Glutamatergic neuron (in vitro differentiated cells): ENCODE measurements at places on chromosomes 11 and 22. TPM values are rescaled to one million over a fixed set of nuclear protein-coding genes. Genes with fewer than 3 reads are reported as not detected.

GRCh38 chr22:29587938-29588699 is 7.2 kb upstream of the NIPSNAP1 start:
- H3K27me3 ChIP-seq = peaks cover 1% of the 10 kb centered on the region
- H3K36me3 ChIP-seq = no peaks in the 10 kb centered on the region
- no peak for DNase-seq
- H3K27ac ChIP-seq = no peak overlapping the region
- H3K4me1 ChIP-seq = no peaks in the 10 kb centered on the region
- no peak overlapping the region for H3K4me3 ChIP-seq

DNA sequence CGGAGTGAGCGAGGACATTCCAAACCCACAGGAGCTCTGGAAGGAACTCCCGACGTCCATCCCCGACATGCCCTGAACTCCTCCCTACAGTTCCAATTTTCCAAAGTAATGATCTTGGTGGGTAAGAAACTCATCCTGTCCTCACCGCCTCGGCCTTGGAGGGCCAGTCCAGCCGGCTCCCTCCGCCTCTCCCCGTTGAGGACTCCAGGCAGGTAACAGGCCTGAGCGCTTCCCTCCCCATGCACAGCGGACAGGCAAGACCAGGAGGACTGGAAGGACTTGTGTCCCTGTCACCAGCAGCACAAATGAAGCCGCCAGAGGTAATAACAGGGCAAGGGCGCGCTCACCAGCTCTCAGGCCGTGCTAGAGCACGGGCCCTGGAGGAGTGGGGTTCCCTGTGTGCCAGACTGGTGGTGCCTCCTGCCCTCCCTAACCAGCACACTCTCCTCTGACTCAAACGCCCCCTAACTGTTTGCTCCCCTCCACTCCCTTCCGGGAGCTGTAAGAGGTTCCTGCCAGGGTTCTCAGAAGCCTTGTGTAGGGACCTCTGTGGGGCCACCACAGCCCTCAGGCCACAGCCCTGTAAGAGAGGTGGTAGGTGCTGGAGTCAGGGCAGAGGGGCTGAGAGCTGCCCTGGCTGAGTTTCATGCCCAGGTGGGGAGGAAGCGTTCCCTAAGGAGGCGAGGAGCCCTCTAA is 17.1 kb downstream of the OVOL1 start:
- no peak overlapping the region for H3K27ac ChIP-seq
- no peaks in the 10 kb centered on the region for H3K36me3 ChIP-seq
- H3K4me3 ChIP-seq = no peak overlapping the region
- H3K4me1 ChIP-seq = no peaks in the 10 kb centered on the region
- no peak for DNase-seq
- H3K27me3 ChIP-seq = peaks cover 4% of the 10 kb centered on the region

Gene PRR33
- not detected for total RNA-seq

DNA sequence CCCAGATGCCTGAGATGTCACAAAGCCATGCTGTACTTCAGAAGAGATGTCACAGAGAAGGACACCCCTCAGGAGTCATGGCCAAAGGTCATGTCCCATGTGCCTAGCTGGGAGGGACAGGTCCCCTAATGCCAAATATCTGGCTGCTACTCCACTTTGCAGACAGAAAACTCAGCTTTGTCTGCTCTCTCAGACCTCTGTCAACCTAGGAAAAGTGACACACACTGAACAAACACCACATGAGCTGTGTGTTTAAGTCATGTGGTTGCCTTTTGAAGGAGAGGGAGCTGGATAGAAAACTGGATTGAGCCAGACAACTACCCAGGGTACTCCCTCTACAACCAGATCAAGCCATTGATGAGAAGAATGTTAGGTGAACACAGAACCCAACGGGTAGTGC is 3.5 kb downstream of the TRIM66 start:
- H3K4me3 ChIP-seq = no peak overlapping the region
- H3K27me3 ChIP-seq = peaks cover 5% of the 10 kb centered on the region
- H3K36me3 ChIP-seq = no peaks in the 10 kb centered on the region
- DNase-seq = no peak
- H3K4me1 ChIP-seq = peaks cover 3% of the 10 kb centered on the region
- no peak overlapping the region for H3K27ac ChIP-seq

Gene MIOX
- 4.0 TPM for total RNA-seq

Gene PLEKHB1
- total RNA-seq = 4.8 TPM

Gene ABTB2
- 9.3 TPM for total RNA-seq

DNA sequence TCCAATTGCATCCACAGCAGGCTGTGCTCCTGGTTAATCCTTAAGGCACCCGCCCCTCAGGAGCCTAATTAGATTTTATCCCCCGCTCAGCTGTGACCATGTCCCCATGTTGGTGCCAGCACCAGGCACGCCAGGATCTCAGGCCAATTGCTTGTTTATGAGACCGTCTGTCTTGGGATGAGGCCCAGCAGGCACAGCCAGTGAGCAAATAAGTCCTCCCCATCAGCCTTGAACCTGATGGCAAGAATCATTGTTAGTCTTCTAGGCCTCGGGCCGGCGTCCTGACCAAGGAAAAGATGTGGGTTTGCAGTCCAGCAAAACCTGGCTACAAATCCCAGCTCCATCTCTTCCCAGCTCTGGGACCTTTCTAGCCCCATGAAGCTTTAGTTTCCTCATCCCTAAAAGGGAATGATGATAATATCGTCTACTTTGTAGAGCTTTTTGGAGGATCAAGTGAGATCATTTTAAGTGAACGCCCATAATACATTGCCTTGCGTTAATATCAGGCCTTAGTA is 57.3 kb downstream of the TP53I11 start:
- H3K4me1 ChIP-seq = peaks cover 48% of the 10 kb centered on the region
- peaks cover 11% of the 10 kb centered on the region for H3K27me3 ChIP-seq

Gene APOBEC3C
- total RNA-seq = 0.71 TPM

GRCh38 chr11:104956528-104956927 is 11.8 kb downstream of the CASP4 start:
- no peaks in the 10 kb centered on the region for H3K36me3 ChIP-seq
- no peak for DNase-seq
- no peaks in the 10 kb centered on the region for H3K27me3 ChIP-seq
- H3K27ac ChIP-seq = no peak overlapping the region
- no peak overlapping the region for H3K4me3 ChIP-seq

DNA sequence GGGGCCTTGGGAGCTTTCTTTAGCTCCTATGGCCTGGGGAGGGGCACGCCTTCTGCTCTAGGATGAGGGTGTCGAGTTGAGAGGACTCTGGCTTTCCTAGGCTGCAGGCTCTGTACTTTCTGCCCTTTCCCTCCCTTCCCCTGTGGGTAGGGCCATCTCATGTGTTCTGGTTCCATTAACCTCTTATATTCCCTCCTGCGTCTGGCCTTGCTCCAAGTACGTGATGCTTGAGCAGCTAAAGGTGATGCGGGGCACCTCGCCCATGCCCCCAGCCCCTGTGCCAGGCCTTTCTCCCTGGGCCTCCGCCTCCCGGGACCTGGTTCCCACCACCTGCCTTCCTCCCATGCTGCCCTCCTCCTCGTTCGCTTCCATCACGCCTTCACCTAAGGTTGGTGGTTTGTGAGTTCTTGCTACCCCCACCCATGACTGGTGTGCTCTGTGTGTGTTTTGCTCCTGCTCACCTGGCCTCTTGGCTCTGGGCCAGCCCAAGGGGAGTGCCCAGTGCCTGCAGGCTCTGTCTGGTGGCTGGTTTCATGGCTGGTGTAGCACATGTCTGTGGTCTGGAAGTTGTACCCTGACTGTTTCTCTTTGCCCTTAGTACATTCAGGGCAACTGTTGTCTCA is 34.1 kb downstream of the PHLDB1 start:
- H3K4me1 ChIP-seq = peaks cover 1% of the 10 kb centered on the region
- H3K36me3 ChIP-seq = no peaks in the 10 kb centered on the region
- H3K4me3 ChIP-seq = no peak overlapping the region
- peaks cover 8% of the 10 kb centered on the region for H3K27me3 ChIP-seq
- no peak for DNase-seq
- H3K27ac ChIP-seq = no peak overlapping the region

- no peak for DNase-seq
- peaks cover 9% of the 10 kb centered on the region for H3K4me1 ChIP-seq
- no peak overlapping the region for H3K27ac ChIP-seq
Measured at GRCh38 chr11:10355257-10355661, 50.4 kb downstream of the ADM start.

GRCh38 chr22:17110791-17111550 is 10.2 kb downstream of the TMEM121B start:
- H3K4me3 ChIP-seq = no peak overlapping the region
- no peak overlapping the region for H3K27ac ChIP-seq
- no peaks in the 10 kb centered on the region for H3K36me3 ChIP-seq

DNA sequence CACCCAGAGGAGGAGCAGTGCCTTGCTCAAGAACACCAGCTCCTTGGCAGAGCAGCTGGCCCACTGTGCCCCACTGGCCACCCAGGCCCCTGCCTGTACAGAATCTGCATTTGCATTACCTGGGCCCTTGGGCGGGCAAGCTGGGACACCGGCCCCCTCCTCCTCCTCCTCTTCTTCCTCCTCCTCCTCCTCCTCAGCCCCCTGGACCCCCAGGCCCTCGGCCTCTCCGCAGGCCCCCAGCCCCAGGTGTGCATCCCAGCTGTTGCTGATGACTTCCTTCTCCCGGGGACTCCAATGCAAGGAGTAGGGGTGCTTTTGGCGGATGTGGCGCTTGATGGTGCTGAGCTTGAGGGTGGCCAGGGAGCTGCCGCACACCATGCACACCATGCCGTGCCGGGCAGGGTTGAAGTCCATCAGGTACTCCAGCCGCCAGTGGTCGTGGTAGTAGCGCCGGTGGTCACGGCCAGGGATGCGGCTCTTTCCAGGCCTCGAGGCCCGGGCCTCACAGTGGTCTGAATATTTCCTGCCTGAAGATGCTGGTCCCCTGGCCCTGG is 2.8 kb downstream of the ZFTA start:
- H3K36me3 ChIP-seq = peaks cover 4% of the 10 kb centered on the region
- peak overlapping the region; percentile 99 for H3K4me3 ChIP-seq
- H3K27ac ChIP-seq = peak overlapping the region; percentile 100
- DNase-seq = peak; percentile 32
- H3K4me1 ChIP-seq = peaks cover 16% of the 10 kb centered on the region

DNA sequence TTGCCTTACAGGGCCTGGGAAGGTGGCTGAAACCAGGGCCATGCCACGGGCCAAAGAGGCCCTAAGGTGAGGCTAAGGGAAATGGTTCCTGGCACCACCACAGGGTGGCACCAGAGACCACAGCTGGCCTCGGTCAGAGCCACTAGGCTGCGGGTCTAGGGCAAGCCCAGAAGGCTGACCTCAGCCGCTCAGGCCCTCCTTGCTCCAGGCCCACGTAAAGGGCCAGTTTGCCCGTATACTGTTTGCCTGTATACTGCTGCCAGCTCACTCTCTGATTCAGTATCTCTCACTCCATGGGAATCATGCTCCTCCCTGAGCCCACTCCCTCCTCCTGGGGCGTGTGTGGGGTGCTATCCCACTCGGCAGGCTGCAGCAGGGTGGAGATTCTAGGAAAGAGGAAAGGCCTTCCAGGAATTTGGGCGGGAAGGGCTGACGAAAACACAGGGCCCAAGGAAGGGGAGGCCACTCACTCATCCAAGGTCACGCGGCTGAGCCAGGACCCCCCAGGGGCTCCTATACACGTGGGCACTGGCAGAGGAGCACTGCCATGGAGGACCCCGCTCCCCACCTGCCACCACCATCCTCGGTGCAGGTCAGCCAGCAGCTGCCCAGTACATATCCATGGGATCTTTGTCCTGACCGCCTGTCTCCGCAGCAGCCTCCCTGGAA is 62.4 kb downstream of the NECTIN1 start:
- H3K4me3 ChIP-seq = no peak overlapping the region
- no peak overlapping the region for H3K27ac ChIP-seq
- peaks cover 10% of the 10 kb centered on the region for H3K27me3 ChIP-seq
- DNase-seq = peak; percentile 91
- H3K4me1 ChIP-seq = peaks cover 34% of the 10 kb centered on the region
- peaks cover 8% of the 10 kb centered on the region for H3K36me3 ChIP-seq
